ENCODE measurements at places on chromosomes 11 and 22.

DNA sequence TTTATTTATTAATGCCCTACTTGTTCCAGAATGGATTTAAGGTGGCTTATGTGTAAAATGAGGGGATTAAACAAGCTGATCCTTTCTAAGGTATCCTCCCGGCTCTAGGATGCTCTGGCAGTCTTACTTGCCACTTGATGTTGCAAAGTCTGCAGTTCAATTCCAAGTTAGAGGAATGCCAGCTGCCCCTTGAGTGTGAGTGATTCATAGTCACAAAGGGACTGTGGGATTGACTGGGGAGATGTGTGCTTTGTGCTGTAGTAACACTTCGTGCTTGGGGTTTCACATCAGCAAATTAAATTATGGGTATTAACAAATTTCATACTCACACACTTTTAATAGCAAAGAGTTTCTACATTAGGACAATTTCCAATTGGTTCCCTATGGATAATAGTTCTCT lies 550.8 kb upstream of the CADM1 start:
- DNase-seq: no peak

DNA sequence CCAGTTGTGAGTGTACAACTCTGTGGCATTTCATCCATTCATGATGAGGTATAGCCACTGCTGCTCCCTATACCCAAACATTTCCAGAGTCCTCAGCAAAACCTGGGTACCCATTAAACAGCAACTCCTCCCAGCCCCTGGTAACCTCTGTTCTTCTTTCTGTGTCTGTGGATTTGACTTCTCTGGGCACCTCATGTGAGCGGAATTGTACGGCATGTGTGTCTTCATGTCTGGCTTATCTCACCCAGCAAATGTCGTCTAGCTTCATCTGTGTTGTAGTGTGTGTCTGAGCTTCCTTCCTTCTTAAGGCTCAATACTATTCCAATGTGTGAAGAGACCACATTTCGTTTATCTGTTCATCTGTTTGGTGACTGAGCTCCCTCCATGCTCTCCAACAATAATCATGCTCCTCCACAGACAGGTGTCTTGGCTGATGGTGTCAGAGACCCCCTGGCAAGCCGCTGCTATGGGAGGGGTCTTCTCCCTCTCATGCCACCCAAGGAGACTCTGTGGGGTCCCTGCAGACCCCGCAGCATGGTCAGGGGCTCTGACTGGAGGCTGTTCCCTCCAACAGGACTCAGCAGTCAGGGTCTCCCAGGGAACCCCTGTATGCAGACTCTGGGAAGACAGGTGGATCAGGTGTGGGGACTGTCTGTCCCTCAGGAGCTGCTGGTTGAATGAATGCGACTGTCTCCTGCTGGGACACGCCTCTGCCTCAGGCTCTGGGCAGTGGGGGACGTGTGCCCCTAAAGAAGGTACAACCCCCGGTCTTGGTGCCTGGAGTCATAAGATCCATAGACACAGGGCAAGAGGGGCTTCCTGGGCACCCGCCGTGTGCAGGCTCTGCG lies 52.7 kb downstream of the SMIM38 start:
- no peak for DNase-seq

DNA sequence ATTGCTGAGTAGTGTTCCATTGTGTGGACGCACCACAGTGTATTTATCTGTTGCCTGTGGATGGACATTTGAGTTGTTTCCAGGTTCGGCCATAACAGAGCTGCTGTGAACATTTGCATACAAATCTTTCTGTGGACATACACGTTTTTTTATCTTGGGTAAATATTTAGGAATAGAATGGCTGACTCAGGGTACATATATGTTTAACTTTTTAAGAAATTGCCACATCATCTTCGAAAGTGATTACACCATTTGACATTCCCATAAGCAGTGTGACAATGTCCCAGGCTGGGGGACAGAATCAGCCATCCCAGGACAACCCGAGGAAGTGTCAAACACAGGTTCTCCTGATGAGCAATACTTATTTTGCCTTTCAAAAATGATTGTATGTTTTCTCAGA lies 87.9 kb downstream of the OSBP2 start:
- peak; percentile 30 for DNase-seq

- no peak for DNase-seq
These were observed 52.8 kb upstream of the YWHAH start for GRCh38 chr22:31891366-31892079.

- no peak for DNase-seq
These were observed 285.4 kb downstream of the C11orf87 start for GRCh38 chr11:109707411-109707810.

DNA sequence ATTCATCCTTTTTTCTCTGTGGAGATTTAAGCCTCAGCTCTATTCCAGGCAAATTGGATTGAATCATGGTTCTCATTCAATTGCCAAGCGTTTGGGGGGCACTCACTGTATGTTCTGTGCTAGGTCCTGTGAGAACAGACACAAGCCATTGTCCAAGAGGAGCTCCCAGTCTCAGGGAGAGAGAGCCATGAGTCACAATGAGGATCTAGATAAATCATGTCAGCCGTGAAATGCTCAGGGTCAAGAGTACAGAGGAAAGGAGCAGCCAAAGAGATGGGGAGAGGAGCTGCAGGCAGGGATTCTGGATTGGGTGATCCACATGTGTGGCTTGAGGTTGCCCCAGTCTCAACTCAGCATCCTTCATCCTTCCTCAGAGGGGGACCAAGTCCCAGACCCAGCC lies 93.6 kb downstream of the FEZ1 start:
- peak; percentile 52 for DNase-seq

All from fibroblast of skin of back (primary cell).